Right ventricle myocardium inferior (tissue), 1 donor: ENCODE measurements at places on chromosomes 6 and 20.

DNA sequence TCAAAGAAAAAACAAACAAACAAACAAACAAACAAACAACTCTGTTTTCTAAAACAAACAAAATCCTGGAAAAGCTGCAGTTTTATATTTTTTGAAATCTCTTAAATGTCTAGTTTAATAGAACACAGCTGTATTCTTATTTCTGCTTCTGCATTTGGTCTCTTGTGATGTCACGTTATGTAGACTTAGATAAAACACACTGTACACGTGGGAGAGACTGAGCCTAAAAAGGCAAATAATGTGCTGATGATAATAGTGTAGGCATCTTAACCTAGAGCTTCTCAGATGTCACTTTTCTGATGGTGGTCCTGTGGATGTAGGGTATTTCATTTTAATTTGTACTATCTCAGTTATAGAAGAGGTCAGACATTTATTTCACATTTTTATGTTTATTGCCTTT is 261.7 kb downstream of the UTRN start:
- no peak for DNase-seq

GRCh38 chr6:7468382-7469081 is 72.9 kb upstream of the DSP start:
- no peak for DNase-seq

DNA sequence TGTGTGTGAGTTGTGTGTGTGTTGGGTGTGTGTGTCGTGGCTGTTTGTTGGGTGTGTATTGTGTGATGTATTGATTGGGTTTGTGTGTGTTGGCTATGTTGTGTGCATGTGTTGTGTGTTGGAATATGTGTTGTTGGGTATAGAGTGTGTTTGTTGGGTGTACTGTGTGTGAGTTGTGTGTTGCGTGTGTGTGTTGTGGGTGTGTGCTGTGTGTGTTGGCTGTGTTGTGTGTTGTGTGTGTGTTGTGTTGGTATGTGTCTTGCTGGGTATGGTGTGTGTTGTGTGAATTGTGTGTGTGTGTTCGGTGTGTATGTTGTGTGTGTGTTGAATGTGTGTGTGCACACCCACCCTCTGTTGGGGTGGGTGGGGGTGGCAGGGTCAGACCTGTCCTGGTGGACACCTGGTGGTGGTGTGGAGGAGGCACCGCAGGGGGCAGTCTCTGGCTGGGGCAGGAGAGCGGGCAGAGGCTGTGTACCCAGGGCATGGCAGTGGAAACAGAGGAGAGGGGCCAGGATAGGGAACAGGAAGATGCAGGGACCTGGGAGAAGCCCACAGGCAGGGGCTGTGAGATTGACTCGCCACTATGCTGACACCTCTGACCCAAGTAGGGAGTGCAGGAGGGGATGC is 25.5 kb upstream of the PXDC1 start:
- no peak for DNase-seq

DNA sequence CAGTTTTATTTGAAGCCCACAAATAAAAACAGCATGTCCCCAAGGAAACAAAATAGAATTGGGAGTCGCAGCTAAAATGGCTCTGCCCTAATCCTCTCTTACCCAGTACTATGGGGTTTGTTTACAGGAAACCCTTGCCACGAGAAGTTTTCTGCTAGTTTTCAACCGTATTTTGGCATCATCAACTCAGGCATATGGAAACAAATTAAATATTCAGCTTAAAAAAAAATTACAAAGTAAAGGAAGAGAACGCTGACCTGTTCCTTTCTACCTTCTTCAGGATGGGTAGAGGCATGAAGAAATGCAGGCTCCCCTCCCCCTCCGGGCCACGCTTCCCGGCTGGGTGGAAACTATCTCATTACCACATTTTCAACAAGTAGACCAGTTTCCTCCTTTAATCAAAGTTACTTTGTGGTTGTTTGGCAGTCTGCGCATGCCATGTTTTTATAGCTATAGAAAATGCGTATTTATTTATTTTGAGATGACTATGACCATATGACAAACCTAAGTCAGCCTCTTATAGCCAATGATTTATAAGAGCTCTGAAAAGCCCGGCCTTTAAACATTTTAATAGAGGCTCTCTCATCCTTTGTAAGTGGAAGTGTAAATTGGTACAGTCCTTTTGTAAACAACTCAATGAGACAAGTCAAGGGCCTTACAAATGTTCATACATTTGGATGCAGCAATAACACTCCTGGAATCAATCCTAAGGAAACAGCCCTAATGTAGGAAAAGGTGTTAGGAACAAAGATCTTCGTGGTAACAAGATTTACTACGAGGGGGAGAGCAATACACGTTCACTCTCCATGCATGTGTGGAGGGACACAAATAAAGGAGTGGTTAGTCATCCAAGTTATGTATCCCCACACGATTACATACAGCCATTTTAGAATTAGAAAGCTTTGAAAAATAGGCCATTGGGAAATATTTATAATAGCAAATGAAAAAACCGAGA is 16.1 kb upstream of the ZNF217 start:
- no peak for DNase-seq

DNA sequence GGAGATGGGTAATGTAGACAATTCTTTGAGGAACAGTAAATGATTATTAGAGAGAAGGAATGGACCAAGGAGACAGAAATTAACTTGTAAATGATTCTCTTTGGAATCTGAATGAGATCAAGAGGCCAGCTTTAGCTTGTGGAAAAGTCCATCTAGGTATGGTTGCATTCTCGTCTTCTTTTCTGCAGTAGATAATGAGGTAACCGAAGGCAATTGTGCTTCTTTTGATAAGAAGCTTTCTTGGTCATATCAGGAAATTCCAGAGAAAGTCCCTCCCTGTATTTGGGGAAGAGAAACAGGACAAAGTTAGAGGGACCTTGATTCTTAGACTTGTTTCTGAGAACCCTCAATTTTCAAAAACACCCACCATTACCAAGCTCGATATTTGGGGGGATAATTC is 109.1 kb upstream of the PRSS16 start:
- DNase-seq, result no peak

GRCh38 chr6:85568411-85568810 is 25.2 kb downstream of the SNX14 start:
- DNase-seq, result no peak

DNA sequence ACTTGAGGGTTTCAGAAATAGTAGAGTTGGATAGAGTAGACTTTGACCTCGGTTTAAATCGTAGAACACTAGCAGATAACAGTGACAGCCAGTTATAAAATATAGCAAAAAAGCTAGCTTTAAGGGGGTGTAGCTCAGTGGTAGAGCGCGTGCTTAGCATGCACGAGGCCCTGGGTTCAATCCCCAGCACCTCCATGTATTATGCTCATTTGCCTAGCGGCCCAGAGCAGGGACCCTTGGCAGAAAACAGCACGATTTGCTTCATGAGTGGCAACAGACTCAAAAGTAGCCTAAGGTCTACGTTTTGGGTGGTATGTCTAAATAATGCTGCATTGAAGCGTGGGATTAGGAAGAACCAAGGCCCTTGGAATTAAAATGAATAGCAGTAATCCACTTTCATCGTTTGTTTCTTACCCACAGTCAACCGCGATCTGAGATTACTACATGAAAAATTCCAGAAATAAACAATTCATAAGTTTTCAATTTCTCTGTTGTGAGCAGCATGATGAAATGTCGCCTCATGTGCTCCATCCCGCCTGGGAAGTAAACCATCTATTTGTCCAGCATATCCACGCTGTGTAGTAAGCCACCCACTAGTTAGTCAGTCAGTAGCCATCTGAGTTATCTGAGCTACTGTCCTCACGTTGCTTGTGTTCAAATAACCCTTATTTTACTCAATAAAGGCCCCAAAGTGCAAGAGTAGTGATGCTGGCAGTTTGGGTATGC is 184.9 kb downstream of the GPX5 start:
- no peak for DNase-seq

- DNase-seq, result no peak
Measured at GRCh38 chr6:6820641-6821238, 232.2 kb downstream of the LY86 start.

DNA sequence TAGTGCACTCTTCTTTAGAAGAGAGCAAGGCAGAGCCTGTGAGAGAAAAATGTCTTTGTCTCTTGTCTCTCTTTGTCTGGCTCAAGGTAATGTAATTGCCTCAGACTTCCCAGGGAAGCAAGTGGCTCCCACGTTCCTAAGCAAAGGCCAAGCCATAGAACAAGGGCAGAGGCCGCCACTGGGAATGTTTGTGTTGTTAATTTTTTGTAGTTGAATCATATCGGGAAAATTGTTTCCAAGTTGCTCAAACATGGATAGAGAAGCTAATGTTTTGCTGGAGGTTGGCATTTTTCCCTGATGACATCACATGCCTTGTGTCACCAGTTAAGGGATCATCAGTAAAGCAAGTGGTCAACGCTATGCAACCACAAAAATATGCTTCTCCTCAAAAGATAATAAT is 211.5 kb upstream of the FOXA2 start:
- DNase-seq, result no peak

DNA sequence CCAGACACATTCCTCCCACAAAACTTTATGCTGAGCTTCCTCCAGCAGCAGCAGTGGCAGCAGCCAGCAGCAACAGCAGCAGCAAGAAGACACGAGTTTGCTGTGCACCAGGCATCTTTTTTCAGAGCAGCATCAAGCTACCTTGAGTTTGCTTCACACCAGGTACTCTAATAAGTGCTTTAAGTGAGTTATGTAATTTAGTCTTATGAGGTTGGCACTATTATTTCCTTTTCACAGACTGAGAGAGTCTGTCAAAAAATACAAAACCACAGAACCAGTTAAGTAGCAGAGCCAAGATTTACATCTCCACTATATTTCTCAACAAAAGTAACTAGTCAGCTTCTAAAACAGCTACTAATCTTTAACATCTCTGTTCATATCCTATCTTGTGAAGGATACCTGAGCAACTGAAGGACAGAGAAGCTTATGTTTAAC is 23.7 kb downstream of the RANBP9 start:
- DNase-seq, result no peak

GRCh38 chr6:134434019-134434942 is 116.4 kb upstream of the SGK1 start:
- no peak for DNase-seq

GRCh38 chr6:44035621-44036020 is 91.6 kb downstream of the MRPL14 start:
- DNase-seq, result no peak
